ENCODE measurements at places on chromosomes 6 and 20.

GRCh38 chr20:38067717-38068365, 34.3 kb downstream of the RPRD1B start:
- no peak for DNase-seq

DNA sequence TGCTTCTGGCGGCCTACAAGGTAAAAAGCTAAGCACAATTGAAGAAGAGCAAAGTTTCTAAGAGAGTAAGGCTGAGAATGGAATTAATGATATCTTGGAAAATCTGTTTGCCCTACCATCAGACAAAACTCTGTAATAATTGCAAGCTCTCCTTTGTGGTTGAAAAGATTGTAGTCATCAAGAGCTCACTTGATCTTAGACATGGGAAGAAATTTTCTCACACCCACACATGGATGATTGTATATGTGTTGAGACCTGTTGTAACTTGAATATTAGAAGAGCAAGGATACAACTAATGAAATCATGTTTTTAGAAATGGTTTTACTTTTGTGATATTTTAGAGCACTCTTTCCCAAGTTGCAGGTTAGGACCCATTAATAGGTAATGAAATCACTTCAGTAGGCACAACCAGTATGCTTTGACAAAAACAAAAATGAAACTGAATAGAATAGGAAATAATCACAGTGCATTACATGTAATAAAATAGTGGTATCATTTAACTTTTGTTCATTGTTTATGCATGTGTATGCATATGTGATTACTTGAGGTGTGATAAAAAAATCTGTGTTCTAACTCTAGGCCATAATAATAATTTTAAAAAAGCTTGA, 14.0 kb downstream of the DCBLD1 start:
- peak; percentile 93 for DNase-seq

- no peak for DNase-seq
Observed at GRCh38 chr6:169806701-169807100, 55.3 kb downstream of the ERMARD start.

- no peak for DNase-seq
Observed at GRCh38 chr20:44768854-44769480, 23.3 kb downstream of the KCNK15 start.

DNA sequence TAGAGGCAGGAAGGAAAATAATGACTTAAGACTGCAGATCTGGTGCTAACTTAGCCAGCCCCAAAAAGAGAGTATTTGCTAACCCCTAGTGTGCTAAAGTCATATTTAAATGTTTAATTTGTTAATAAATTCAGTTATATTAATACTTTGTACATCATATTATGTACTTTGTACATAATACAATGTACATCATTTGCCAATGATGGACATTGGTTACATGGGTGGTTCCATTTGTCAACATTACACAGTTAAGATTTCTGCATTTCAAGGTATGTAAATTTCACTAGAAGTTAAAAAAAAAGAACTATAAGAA, 63.9 kb upstream of the PIM1 start:
- no peak for DNase-seq

GRCh38 chr6:36969988-36970891, 15.7 kb downstream of the PI16 start:
- DNase-seq = no peak

DNA sequence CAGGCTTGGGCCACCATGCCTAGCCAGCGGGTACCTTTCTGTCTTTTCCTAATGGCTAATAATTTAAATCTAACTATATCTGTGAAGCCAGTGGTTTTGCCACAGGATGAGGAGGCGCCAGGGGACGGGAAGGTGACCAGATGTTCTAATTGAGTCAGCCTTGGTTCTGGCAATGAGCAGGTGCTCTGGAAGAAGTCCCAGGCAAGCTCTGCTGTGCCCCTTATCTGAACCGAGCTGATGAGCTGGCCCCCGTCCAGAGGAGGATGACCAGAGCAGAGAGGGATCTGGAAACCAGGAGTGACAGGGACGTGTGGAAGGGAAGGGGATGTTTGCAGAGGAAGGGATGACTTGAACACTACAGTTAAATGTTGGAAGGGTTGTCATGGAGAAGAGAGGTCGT, 46.7 kb downstream of the SLC35D3 start:
- DNase-seq = no peak

DNA sequence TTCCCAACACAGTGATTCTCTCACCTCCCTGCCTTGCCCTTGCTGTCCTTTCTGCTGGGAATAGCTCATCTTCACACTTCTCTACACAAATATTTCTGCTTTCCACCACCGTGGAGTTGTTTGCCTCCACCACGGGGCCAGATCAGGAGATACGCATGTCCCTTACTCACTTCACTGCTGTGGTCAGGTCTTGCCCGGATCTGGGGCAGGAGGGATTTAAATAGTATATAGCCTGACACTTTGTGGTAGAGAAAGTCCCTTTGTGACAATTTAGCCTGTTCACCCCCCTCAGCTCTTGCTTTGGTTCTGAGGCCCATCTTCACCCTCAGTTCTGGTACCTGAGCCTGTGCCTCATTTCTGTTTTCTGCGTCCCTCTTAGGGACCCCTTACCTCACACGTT, 92.6 kb upstream of the PREP start:
- DNase-seq = no peak

DNA sequence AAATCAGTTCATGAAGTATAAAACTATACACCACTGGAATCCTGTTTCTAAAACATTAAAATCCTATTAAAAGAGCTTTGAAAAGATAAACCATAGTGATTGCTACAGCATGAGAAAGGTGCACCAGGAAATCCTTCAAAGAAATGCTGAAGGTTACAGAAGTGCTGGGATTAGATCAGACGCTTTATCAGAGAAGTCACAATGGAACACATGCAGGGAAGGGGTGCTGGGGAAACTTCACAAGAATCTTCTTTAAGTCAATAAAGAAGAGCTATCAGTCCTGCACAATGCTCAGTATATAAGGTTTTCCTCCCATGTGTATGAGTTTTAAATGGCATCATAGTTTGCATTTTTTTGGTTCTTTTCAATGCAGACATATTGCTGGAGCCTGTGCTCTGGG, 137.7 kb upstream of the SLC22A16 start:
- DNase-seq = no peak

- no peak for DNase-seq
Observed at GRCh38 chr6:56902641-56903464, 52.1 kb upstream of the BEND6 start.

DNA sequence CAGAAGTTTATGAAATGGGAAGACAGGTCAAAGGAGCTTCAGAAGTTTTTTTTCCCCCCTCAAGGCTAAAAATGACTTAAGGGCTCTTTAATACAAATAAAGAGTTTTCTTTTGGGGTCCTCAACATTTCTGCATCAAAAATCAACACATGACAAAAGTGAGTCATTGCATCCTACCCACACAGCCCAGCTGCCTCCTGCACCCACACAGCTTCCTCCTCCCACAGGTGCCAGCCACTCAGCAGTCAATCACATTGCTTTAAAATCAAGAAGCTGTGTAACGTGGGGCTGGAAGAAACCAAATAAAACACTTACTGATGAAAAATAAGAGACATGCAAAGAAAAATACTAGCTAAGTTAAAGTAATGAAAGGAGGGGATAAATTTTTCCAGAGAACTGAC, 68.5 kb downstream of the MAP3K5 start:
- no peak for DNase-seq

- DNase-seq = no peak
Observed at GRCh38 chr6:154383273-154383672, 26.7 kb upstream of the IPCEF1 start.

DNA sequence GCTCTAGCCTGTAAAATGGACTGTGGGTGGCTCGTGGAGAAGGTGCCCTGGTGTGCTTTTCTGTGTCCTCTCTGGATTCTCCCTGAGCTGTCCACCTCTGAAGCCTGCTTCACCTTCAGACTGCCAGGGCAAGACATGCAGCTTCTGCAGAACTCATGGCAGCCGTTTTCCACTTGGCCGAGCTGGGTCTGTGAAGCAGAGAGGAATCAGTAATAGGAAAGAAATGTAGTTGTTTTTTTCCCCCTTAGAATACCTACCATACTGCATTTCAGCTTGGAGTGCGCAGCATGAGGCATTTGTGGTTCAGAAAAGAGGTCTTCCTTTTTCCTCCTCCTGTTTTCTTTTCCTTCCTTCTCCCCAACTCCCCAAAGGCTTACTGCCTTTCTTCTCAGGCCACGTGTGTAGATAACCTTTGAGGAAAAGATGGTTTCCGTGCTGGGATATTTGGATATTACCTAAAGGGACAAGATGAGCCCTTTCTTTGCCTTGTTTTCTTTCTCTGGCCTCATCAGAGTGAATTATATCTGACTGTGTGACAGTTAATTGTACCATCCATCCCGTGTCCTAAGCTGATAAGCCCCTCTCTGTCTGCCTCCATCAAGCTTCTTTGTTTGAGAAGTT, 39.4 kb downstream of the RREB1 start:
- DNase-seq = no peak

DNA sequence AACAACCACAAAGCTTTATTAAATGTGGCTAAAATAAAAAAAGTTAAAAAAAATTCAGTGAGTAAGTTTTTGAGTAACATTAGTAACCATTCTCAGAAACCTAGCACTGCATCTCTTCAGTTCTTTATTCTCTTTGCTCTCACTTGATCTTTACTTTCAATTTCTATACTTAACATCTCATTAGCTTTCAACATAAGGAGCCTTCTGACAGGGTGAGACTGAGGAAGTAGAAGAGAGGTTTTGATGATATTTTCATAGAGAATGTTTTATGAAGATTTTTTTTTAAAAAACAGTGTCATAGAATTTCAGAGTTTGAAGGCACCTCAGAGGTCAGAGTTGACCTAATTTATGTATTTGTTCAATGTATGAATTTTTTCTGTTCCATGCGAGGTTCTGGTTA, 60.8 kb downstream of the FAM83B start:
- DNase-seq = no peak

GRCh38 chr20:38034108-38034649, 633 bp downstream of the RPRD1B start:
- no peak for DNase-seq

- no peak for DNase-seq
Observed at GRCh38 chr6:45759472-45759810, 256.2 kb downstream of the CLIC5 start.

DNA sequence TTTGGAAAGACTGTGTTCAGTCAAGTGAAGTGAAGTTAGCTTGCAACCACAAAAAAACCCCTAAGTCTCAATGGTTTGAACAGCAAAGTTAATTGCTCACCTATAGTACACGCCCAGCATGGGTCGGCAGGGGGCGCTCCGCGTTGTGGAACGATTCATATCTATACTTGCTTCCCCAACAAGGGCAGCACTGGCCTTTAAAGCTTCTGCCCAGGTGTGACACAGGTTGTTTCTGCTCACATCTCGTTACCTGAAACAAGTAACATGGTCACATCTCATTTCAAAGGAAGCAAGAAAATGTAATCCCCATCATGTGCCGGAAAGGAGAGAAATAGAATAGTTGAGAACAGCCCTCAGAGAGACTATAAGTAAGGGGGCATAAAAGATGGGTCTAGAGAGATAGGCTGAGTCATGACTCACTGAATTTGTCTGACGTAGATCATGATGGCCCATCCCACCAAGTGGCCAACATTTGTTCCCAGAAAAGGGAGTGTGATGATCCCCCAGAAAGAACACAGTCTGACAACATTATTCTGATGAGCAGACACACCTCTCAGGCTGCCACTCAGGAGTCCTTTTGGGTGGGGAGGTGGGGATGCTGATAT, 29.0 kb downstream of the HNF4A start:
- no peak for DNase-seq

DNA sequence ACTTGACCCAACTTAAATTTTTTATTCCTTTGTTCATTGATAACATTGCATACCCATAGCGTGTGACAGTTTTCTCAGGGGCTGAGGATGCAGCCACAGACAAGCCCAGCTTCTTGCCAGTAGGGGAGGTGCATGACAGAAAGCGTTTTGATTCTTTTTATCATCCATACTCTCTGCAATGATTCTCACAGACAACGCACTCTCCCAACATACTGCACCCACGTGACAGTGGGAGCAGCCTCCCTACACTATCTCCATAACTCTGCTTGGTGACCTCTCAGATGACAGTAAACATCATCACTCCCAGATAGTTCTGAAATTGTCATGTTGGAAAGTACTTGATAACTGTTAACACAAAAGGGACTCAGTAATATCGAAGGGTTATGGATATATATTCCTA, 481.2 kb upstream of the AGPAT4 start:
- DNase-seq = no peak

GRCh38 chr6:45351667-45352066, 23.5 kb downstream of the RUNX2 start:
- DNase-seq = no peak

DNA sequence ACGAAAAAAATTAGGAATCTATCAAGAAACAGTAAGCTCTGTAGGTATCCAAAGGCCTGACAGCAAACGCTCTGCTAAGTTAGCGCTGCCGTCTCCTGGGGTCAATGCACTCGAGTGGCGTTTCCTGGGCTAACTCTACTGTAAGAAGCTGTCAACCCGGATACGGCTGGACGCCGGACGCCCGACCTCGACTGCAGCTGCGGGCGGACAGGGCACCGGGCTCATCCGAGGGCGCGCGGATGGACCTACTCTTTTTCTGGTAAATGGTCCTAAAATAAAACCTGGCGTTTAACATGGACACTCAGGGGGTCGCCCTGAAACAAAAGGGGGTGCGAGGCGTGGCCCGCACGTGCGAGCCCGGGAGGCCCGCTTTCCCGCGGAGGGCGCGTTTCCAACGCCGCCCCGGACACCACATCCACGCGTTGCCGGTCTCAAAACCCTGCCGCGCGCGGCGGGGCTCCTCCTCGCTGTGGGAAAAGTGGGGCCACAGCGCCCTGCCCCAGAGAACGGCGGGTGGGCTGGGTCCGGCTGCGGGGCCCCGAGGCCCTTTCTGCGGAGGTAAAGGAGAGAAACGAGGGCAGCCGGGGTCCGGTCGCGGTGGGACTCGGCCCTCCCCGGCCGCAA, 537 bp downstream of the TCP1 start:
- no peak for DNase-seq

DNA sequence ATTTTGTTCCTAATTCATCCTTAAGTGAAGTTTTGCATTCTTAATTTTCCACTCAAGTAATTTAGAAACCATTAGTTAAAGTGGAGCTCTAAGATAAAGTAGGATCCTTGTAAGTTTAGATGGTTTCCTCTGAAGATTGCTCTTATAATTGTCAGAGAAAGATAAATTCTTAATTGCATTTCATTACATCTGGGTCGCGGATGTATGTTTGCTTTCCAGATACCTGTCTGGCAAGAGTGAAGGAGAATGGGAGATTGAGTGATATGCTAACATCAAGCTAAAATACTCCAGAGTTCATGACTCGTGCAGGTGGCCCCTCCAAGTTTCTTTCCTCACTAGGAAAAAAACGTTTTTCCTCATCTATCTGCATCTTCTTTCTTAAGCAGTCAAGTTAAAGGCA, 361.8 kb downstream of the DOK5 start:
- no peak for DNase-seq

DNA sequence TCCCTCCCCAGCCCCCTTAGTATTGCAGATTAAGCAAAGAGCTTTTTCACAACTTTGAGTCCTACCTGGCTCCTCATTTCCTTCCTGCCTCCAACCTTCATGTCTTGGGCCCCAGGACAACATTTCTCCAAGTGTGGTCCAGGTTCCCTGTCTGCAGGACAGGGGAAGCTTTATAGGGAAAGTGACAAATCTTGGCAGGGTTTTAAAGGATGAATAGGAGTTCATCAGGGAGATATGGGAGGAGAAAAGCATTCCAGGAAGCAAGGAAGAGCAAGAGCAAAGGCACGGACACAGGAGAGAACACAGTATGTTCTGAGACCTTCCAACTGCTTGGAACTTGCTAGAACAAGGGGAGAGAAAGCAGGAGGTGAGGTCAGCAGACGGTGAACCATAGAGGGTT, 1.9 kb downstream of the BPIFB1 start:
- no peak for DNase-seq

Measured in epithelial cell of prostate (primary cell).